ENCODE measurements at places on chromosomes 6 and 20.
A peak's percentile ranks its signal among the peaks of the same experiment; 100 is the strongest.

GRCh38 chr20:62804627-62805154 is at the start of gene OGFR:
Gene OGFR (plus strand): TSS chr20:62804835. CDS start chr20:62804860, 25 bp downstream.
- peak; percentile 79 for DNase-seq

DNA sequence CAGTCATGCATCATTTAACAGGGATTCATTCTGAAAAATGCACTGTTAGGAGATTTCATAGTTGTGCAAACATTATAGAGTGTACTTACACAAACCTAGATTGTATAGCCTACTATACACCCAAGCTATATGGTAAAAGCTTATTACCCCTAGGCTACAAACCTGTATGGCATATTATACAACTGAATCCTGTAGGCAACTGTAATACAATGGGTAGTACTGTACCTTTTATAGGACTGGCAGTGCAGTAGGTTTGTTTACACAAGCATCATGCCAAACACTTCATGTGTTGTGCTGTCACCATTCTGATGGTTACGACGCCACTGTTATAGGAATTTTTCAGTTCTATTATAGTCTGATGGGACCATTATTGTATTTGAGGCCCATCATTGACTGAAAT is 39.3 kb upstream of the KHDC1 start:
- DNase-seq, result no peak

GRCh38 chr6:90976341-90976740 is 389.5 kb upstream of the MAP3K7 start:
- DNase-seq, result no peak

GRCh38 chr20:57591289-57592229 is 28.7 kb downstream of the ZBP1 start:
- no peak for DNase-seq

DNA sequence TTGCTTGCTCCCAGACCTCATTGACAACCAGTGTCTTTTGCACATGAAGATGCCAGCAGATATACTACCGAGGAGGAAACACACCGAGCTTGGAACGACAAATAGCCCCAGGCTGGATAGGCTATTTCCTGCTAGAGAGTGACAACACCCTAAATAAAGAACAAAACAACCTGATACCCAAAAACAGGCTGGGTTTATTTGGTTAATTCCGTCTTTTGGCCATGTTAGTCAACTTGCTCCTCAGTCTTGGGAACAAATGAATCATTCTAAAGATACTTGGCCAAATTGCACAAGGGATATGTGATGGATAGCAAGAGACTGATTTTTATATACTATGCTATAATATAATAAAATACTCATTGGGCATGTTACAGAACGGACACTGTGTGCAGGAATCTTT is 11.5 kb upstream of the MUC22 start:
- DNase-seq, result no peak

GRCh38 chr6:149045404-149045803 is 272.1 kb upstream of the TAB2 start:
- DNase-seq, result no peak

GRCh38 chr6:25083784-25084507 is 148.2 kb upstream of the RIPOR2 start:
- DNase-seq, result peak; percentile 42

DNA sequence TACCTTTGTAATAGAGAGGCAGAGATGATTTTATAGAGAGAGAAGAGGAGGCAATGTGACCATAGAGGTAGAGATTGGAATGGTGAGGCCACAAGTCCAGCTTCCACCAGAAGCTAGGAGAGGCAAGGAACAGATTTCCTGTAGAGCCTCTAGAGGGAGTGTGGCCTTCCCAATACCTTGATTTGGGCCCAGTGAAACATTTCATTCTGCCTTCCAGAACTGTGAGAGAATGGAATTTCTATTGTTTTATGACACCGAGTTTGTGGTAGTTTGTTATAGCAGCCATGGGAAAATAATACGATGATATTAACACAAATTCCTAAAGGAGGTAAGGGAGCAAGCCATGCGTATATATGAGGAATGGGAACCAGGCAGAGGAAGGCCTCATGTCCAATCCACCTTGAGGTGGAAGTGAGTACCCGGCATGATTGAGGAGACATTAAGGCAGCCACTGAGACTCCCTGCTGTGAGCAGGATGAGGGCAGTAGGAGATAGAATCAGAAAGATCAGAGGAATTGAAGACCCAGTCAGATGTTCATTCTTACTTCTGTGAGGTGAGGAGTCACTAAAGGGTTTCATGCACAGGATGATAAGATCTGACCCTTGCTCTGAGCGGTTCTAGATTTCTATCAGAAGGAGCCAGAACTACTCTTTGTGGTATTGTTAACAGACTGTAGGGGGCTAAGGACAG is 636.3 kb upstream of the IMPG1 start:
- no peak for DNase-seq

- DNase-seq, result no peak
These were observed 16.2 kb downstream of the HLA-DPB1 start for GRCh38 chr6:33091957-33092356.

GRCh38 chr6:82889143-82889542 is 176.5 kb downstream of the UBE3D start:
- DNase-seq, result no peak

GRCh38 chr6:518218-518617 is 126.7 kb downstream of the IRF4 start:
- no peak for DNase-seq

DNA sequence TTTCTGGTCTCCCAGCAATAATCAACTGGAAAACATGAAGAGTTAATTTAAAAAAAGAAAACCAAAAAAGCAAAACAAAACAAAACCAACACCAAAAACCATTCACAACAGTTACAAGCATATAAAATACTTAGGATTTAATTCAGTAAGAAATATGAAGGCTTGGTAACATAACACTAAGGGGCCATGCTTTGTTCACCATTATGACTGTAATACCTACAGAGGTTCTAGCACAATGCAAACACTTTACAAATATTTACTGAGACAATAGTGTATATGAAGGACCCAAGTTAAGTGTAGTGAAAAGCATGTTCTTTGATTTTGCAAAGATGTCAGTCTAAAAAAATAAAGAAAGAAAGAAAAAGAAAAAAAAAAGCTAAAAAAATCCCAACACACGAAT is 109.8 kb upstream of the EMILIN3 start:
- DNase-seq, result no peak

GRCh38 chr20:46060975-46061374 is 28.8 kb downstream of the NCOA5 start:
- no peak for DNase-seq

GRCh38 chr6:152310371-152310954 is 326.7 kb downstream of the SYNE1 start:
- no peak for DNase-seq

DNA sequence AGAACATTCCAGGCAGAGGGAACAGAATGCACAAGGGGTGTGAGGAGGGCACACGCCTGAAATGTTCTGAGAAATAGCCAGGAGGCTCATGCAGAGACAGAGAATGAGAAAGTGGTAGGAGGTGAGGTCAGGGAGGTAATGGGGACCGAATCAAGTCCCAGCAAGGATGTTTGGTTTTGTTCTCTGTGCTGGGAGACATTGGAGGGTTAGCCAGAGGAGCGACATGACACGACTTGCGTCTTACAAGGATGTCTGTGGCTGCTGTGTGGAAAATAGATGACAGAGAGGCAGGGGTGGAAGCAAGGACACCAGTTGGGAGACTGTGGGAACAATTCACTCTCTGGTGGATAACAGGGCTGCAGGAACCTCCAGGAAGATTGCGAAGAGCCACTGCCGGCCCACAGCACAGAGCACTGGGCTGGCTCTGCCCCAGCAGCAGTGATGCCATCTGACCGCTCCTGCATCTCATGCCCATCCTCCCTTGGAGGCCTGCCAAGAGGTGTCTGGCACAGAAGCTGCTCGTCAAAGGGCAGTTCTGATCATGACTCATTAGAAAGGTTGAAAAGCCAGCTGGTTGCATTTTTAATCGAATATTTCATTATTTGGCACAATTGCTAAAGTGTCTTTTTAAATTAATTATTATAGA is 57.7 kb upstream of the CD83 start:
- no peak for DNase-seq

DNA sequence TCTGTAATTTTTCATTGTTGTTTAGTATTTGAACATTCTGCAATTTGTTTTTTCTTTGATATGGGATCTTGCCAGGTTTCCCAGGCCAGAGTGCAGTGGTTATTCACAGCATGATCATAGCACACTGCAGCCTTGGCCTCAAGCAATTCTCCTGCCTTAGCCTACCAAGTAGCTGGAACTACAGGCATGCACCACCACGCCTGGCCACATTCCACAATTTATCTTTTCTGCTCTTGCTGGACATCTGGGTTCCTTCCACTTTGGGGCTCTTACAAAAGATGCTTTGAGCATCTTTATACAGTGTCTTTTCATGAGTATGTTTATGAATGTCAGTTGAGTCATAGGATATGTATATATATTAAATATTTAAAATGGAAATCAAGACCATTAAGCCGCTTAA is 42.0 kb downstream of the PGM3 start:
- DNase-seq, result no peak

DNA sequence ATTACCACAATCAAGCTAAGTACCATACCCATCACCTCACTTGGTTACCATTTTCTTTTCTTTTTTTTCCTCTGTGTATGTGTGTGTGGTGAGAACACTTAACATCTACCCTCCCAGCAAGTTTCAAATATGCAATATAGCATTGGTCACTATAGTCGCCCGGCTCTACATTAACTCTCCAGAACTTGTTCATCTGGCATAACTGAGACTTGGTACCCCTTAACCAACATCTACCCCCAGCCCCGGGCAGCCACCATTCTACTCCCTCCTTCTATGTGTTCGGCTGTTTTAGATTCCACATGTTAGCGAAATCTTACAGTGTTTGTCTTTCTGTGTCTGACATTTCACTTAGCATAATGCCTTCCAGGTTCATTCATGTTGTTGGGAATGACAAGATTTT is 89.0 kb upstream of the TOP1 start:
- DNase-seq, result no peak

- no peak for DNase-seq
These were observed 116.8 kb upstream of the BACH2 start for GRCh38 chr6:90413396-90413795.

DNA sequence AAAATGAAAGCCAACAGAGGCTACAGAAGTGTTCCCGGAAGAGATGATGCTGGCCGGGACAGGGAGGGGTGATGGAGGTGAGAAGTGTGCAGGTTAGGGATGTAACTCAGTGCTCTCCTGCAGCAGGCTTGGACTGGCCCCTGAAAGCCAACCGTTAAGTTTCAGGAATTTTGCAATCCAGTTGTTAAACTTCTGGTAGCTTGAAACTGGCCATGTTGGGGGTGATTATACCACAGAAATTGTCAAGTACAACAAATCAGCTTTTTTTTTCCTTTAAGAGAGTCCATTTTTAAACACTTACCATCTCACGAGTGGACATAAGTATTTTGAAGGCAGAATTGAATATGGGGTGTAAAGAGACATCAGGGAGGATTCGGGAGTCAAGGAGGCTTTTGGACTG is 8.8 kb upstream of the SIRPB1 start:
- DNase-seq, result no peak

DNA sequence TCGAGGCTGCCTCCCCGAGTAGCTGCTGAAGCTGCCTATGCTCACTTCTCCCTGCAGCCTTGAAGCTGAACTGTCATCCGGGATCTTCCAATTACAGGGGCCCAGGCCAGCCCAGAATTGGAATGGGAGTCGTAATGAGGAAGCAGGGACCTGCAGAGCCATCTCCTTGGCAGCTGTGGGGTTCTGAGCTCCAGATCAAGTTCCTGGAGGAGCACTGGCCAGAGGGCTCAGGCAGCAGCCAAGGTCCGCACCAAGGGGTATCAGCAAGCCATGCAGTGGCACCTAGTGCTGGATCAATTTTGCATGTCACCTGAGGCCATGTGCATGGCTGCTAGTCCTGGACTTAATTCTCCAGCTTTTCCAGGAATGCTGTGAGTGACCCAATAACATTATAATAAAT is 163.2 kb upstream of the TSHZ2 start:
- DNase-seq, result no peak

DNA sequence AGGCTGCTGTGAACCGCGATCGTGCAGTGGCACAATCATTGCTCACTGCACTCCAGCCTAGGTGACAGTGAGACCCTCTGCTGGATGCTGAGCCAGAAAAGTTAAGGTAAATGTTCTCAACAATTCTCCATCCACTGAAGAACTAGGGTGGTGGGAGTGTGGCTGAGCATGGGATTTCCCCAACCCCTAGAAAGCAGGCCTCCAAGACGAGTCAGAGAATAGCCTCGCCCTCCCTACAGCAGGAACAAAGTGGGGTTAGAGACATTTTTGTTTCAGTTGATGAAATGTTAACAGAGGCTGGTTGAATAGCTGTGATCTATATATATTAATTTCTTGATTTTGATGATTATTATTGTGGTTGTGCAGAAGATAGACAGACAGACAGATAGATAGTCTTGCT is 6.1 kb upstream of the ALDH8A1 start:
- DNase-seq, result no peak

GRCh38 chr6:6694368-6694780 is 105.9 kb downstream of the LY86 start:
- DNase-seq, result no peak

DNA sequence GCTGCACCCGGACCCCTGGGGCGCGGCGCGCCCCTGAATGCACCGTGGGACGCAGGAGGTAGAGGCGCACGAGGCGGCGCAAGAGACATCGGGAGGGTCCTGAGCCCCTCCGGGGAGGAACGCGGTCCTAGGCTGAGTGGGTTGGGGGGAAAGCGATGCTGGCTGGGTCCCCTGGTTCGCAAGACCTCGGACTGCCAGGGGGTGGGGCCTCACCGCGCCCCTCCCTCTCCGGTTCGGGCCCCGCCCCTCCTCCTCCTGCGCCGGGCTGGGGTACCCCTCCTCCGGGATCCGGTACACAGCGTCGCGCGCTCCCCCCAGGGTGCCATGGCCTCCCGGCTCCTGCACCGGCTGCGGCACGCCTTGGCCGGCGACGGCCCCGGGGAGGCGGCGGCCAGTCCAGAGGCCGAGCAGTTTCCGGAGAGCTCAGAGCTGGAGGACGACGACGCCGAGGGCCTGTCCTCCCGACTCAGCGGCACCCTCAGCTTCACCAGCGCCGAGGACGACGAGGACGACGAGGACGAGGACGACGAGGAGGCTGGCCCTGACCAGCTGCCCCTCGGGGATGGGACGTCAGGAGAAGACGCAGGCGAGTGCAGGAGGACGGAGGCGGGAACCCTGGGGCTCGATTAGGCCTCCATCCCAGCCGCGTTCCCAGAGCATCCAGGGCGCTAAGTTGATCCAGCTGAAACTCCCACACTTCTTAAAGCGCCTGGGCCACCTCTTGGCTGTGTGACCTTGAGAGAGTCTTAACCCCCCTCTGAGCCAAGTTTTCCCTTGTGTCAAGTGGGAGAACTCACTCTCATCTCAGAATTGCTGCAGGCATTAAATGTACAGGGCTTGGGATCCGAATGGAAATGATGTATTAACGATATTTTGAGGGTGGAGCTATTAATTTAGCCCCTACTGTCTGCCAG is 541 bp downstream of the SNX21 start:
- peak; percentile 81 for DNase-seq

DNA sequence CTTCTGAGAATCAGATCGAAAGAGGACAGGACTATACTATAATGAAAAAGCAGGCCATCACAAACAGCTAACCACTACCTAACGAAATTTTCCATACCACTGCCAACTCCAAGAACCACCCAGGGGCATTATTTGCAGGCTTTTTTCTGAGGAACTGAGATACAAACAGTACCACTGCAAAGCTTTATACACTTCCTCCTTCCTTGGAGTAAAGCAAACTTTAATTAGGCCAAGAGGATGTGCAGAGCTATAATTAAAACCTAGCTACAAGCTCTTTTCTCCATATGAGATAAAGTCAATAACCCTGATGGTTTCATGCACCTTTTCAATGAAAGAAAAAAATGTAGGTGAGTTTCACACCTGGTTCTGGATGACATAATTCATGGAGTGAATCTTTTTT is 68.5 kb downstream of the ELOVL5 start:
- DNase-seq, result no peak
